Activated CD8-positive, alpha-beta memory T cell treated with anti-CD3 and anti-CD28 coated beads for 24 hours (primary cell): ENCODE measurements at places on chromosomes 11 and 22.

GRCh38 chr11:115266066-115266639 lies 238.1 kb downstream of the CADM1 start:
- no peak for DNase-seq

GRCh38 chr22:22045571-22046335 lies 63.2 kb upstream of the TOP3B start:
- DNase-seq: no peak

- DNase-seq: no peak
These were observed 252.3 kb upstream of the TBCEL start for GRCh38 chr11:120771551-120772060.

GRCh38 chr11:85279267-85279666 lies 347.9 kb downstream of the DLG2 start:
- no peak for DNase-seq

DNA sequence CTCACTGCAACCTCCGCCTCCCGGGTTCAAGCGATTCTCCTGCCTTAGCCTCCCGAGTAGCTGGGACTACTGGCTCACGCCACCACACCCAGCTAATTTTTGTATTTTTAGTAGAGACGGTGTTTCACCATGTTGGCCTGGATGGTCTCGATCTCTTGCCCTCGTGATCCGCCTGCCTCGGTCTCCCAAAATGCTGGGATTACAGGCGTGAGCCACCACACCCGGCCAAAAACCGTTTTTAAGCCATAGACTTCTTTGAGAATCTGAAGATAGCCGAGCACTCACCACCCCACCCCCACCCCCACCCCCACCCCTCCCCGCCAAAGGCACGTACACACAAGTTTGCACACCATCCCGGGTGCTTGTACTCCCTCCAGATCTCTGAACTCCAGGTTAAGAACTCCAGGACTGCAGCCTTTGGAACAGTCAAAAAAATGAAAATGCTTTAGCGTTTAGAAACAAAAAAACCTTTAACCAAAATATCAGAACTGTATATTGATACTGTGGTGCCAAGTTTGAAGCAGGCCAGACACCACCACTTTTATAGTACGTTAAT lies 1.5 kb downstream of the CRKL start:
- no peak for DNase-seq

DNA sequence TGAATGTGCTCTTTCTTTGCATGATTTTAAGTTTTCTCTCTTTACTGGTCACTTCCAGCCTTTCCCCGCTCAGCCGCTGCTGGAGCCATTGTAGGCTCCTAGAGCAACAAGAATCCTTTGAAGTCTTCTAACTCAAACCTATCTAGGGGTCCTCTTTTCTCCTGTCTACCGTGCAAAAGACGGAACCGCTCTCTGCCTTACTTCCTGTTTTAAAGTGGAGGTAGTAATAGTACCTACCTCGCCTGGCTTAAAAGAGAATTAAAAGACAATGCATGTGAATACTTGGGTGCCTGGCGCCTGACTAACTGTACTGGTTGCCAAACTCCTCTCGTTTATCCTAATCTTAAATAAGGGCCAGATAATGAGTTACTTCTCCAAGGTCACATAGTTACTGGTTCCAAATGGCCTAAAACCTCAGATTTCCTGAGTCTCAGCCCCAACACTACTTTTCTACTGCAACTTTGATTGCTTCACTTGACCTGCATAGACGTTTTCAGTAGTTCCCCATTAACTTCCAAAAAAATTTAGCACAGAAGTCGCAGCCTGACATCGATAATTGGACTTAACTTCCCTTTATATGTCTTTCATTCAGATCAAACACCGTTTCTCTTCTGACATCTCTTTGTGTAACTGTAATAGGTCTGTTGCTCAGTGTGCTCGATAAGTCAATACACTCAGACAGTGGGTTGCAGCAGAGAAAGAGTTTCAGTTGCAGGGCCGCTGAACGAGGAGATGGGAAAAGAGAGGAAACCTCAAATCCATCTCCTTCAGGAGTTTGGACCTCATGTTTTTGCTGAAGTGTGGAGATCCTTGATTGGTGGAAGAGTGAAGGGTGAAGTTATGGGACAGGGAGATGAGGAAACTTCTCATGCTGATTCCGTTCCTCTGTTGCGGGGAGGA lies 891 bp downstream of the SAMM50 start:
- DNase-seq: no peak

- DNase-seq: no peak
These were observed 4.9 kb downstream of the CADM1 start for GRCh38 chr11:115499241-115499799.

DNA sequence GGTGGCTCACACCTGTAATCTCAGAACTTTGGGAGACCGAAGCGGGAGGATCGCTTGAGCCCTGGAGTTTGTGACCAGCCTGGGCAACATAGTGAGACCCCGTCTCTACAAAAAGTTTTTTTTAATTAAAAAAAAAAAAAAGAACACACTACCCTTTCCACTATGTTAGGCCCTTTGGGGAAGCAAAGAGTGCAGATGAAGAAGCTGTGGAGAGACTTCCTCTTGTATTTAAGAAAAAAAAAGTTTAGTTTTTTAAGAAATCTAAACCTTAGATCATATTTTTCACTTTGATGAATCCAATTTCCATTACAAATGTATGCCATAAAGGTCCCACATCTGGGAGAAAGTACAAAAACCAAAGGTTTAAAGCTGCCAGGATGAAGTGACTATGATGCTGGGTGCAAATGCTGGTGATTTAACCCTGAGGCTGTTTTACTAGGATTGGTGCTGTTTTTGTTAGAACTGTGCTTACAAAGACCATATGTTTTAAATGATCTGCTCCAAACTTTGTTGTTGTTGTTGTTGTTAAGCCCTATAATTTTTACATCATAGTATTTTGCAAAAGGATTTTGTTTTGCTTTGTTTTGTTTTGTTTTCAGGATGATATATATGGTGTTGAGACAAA lies 28.9 kb upstream of the ACER3 start:
- DNase-seq: no peak

DNA sequence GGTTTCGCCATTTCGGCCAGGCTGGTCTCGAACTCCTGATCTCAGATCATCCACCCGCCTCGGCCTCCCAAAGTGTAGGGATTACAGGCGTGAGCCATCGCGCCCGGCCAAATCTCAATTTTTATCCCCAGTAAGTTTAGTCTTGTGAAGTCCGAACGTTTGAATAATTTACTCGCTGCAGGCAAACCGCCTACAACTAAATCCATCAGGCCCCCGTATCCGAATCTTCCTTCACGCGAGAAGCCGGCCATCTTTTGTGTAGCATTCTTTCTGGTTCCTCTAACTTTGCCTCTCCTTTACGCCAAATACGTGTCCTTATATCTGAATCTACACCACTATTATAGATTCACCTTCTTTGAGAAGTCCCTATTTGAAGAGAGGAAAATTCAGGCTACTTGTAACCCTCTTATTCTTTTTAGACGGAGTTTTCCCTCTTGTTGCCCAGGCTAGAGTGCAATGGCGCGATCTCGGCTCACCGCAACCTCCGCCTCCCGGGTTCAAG lies 581 bp upstream of the EIF3L start:
- peak; percentile 58 for DNase-seq

DNA sequence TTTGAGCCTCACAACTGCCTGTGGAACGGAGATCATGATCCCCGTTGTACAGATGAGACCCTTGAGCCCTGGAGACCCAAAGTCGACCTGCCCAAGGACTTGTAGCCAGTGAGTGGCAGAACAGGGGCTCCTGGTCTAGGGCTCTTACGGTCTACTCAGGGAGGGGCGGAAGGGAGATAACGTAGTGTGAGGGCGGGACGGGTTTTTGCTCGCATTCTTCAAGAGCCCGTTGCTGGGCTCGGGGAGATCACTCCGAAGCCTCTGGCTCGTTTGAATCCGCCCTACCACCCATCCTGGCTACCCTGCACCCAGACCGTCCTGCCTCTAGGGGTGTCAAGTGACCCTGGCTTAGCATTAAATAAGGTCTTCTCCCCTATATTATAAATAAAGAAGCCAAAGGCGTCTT lies 639 bp downstream of the CRY2 start:
- no peak for DNase-seq

DNA sequence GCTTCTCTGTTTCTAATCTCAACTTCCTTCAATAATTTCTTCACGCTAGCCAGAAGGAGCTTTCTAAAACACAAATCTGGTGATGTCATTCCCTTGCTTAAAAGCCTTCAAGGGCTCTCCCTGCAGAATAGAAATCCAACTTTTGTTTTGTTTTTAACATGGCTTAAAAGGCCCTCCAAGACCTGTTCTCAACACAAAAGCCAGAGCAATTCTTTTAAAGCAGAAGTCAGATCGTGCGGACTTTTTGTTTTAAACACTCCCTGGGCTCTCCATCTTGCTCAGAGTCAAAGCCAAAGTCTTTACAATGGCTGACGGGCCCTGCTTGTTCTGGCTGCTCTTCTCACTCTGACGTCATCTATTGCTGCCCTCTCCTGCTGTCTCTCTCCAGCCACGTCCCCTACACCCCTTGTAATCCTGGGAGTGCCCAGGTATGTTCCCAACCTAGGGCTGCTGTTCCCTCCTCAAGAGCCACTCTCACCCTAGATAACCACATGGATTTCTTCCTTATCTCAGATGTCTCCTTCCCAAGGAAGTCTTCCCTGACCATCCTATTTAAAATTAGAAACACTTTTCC lies 22.5 kb downstream of the TECTA start:
- no peak for DNase-seq

GRCh38 chr11:121435551-121436511 lies 16.3 kb upstream of the SORL1 start:
- no peak for DNase-seq

DNA sequence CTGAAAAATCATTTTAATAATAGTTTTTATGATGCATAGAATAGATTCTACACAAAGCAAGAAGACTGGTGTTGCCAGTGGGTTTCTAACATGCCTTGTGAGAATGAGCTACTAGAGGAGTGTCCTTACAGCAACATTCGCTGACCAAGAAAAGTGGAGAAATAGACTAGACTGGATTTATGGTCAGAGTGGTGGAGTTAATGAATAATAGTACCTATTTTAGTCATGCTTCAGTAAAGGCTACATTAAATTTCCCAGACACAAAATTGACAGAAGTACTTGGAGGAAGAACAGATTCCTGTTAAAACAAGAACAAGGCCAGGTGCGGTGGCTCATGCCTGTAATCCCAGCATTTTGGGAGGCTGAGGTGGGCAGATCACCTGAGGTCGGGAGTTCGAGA lies 539.2 kb downstream of the ETS1 start:
- DNase-seq: no peak

GRCh38 chr11:70725739-70726138 lies 327.4 kb downstream of the CTTN start:
- DNase-seq: no peak

GRCh38 chr11:89184021-89184420 lies 6.3 kb downstream of the TYR start:
- no peak for DNase-seq

GRCh38 chr11:130937051-130937450 lies 20.8 kb upstream of the SNX19 start:
- DNase-seq: no peak

DNA sequence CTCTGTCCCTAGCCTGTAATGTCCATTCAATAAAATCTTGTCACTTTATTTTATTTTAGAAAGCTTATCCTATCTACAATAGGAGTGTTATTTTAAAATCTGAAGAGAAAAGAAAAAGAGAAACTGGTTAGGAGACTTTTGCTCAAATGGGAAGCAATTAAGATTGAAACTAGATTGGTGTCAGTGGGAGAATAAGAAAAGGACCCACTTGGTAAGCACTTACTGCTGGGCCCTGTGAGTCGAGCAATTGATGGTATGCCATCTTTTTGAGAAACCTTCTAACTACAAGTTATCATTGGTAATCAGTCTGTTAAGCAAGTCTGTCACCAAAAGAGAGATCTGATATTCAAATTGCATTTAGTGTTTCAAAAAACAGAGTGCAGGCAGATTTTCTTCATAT lies 258.4 kb downstream of the GRM5 start:
- no peak for DNase-seq

GRCh38 chr11:7977232-7977917 lies 9.8 kb upstream of the EIF3F start:
- DNase-seq: no peak

DNA sequence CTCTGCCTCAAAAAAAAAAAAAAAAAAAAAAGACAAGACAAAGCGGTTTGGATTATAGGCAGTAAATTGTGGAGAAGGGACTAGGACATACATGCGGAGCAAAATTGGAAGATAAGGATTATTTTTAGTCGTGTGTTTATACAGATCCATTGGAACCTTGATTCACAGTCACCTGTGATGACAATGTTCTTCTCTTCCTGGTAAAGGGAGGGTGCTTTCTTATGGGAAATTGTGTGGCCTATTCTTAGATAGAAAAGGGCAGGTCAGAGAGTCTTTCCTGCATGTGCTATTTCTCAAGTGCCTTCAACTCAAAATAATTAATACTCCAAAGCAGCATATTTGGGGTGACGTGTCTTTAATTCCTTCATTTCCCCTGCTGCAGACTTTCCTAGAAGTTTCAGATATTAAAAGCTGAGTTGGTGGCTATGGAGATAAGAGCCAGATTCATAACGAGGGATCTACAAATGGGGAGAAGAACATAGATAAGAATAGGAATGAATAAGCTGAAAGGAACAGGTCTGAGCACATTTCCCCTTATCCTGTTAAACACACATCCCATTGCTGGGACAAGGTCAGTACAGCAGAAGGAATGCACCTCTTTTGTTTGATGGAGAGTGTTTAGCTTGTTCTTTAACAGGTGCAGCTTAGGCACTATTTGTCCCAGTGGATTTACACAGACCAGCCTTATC lies 22.5 kb downstream of the GSTT2B start:
- DNase-seq: no peak

DNA sequence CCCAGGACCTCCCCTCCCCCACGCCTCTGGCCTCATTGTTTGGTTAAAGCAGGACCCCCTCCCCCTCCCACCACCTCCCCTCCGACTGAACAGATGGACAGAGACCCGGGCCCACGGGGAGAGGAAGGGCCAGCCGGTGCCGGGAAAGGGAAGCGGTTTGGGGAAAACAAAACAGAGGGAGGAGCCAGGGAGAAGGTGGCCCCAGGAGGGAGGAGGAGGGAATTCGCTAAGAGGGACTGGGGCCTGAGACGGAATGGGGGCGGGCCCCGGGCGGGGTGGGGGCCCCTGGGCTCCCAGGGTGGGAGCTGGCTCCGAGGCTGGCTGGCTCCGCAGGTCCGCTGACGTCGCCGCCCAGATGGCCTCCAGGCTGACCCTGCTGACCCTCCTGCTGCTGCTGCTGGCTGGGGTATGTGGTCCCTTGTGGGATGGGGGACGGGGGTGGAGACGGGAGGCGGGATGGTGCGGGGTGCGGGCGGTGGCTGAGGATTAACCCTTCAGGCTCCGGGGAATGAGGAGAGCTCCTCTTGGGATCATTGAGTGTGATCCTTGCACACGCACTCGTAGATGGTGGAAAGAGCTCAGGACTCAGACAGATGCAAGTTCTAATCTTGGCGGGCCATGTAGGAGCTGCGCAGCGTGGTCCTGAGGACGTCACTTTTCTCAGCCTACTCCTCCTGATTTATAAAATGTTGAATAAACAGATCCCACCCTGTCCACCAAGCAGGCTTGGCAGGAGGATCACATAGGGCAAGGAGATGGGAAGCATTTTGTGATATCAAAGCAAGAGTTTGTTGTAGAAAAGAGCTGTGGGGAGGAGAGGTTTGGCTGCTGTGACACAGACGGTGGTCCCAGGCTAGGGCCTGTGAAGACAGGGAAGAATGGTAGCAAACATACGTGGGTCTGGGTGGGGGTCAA lies 688 bp downstream of the SERPING1 start:
- DNase-seq: no peak

- DNase-seq: no peak
These were observed 23.1 kb downstream of the PTPN5 start for GRCh38 chr11:18768472-18768901.

- DNase-seq: peak; percentile 91
These were observed at the start of gene PTS for GRCh38 chr11:112226062-112226830. TSS of gene PTS (plus strand) at chr11:112226428. CDS start at chr11:112226444, 16 bp downstream.
